A549 treated with RU486 at 1 μM for 4 hours (cell line): ENCODE measurements at places on chromosomes 11 and 22. TPM values are rescaled to one million over a fixed set of nuclear protein-coding genes. Genes with fewer than 3 reads are reported as not detected.

Gene FAR1
- total RNA-seq = 43.2 to 62.2 TPM (median 58.9 TPM) in 5 replicates

Gene LRRC32
- total RNA-seq = 0.13 to 0.46 TPM (median 0.19 TPM) in 5 replicates

Gene OR51B6
- not detected in 5 replicates for total RNA-seq

Gene OR56A1
- total RNA-seq = not detected in 5 replicates

Gene RFPL2
- 0.09 to 0.23 TPM (median 0.13 TPM) in 4 of 5 replicates, not detected in the other for total RNA-seq

Gene USP47
- 20.4 to 33.0 TPM (median 26.9 TPM) in 5 replicates for total RNA-seq

Gene PRSS23
- total RNA-seq = 450 to 549 TPM (median 491 TPM) in 5 replicates

Gene NXPE4
- not detected in 5 replicates for total RNA-seq

Gene YPEL4
- 0.32 to 0.39 TPM (median 0.34 TPM) in 5 replicates for total RNA-seq

Gene SMTNL1
- not detected in 5 replicates for total RNA-seq

Gene PKP3
- total RNA-seq = 26.4 to 39.8 TPM (median 36.5 TPM) in 5 replicates

Gene MPPED2
- total RNA-seq = not detected in 5 replicates

Gene MRPL16
- total RNA-seq = 60.2 to 66.4 TPM (median 65.1 TPM) in 5 replicates

Gene DGAT2
- total RNA-seq = 1.7 to 3.2 TPM (median 2.3 TPM) in 5 replicates

Gene GP1BB
- 0.58 to 1.7 TPM (median 1.3 TPM) in 5 replicates for total RNA-seq

Gene TENM4
- total RNA-seq = 0.01 to 0.19 TPM (median 0.14 TPM) in 3 of 5 replicates, not detected in the others

Gene C11orf97
- total RNA-seq = not detected in 5 replicates

Gene TBX1
- total RNA-seq = 2.8 to 5.1 TPM (median 4.1 TPM) in 5 replicates

Gene UBQLNL
- not detected in 5 replicates for total RNA-seq

Gene PES1
- 109 to 130 TPM (median 118 TPM) in 5 replicates for total RNA-seq

Gene GPR83
- 0.05 to 0.22 TPM (median 0.05 TPM) in 4 of 5 replicates, not detected in the other for total RNA-seq

Gene BTG4
- total RNA-seq = 0.09 to 0.14 TPM (median 0.12 TPM) in 3 of 5 replicates, not detected in the others

Gene RAG2
- total RNA-seq = not detected in 5 replicates

Gene DEUP1
- not detected in 5 replicates for total RNA-seq

Gene NUDT8
- 7.1 to 14.7 TPM (median 12.2 TPM) in 5 replicates for total RNA-seq

Gene ABCC8
- total RNA-seq = 1.1 to 4.1 TPM (median 1.8 TPM) in 5 replicates

Gene ESAM
- total RNA-seq = 8.7 to 13.3 TPM (median 12.2 TPM) in 5 replicates

Gene MAPK11
- total RNA-seq = 4.2 to 7.2 TPM (median 6.6 TPM) in 5 replicates
